Cardiac septum (tissue), 1 donor: ENCODE measurements at places on chromosomes 6 and 20. TPM values are rescaled to one million over a fixed set of nuclear protein-coding genes. Genes with fewer than 3 reads are reported as not detected.

GRCh38 chr20:22572491-22572890 lies 11.9 kb downstream of the FOXA2 start:
- no peak for DNase-seq

DNA sequence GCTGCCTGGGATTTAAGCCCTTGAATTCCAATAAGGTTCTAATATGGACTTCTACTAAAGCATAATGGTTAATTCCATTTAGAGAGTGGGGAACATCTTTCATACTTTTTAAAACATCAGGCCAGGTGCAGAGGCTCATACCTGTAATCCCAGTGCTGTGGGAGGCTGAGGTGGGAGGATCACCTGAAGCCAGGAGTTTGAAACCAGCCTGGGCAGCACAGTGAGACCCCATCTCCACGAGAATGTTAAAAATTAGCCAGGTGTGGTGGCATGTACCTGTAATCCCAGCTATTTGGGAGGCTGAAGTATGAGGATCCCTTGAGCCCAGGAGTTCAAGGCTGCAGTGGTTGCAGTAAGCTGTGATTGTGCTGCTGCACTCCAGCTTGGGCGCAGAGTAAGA lies 35.0 kb downstream of the E2F3 start:
- no peak for DNase-seq

DNA sequence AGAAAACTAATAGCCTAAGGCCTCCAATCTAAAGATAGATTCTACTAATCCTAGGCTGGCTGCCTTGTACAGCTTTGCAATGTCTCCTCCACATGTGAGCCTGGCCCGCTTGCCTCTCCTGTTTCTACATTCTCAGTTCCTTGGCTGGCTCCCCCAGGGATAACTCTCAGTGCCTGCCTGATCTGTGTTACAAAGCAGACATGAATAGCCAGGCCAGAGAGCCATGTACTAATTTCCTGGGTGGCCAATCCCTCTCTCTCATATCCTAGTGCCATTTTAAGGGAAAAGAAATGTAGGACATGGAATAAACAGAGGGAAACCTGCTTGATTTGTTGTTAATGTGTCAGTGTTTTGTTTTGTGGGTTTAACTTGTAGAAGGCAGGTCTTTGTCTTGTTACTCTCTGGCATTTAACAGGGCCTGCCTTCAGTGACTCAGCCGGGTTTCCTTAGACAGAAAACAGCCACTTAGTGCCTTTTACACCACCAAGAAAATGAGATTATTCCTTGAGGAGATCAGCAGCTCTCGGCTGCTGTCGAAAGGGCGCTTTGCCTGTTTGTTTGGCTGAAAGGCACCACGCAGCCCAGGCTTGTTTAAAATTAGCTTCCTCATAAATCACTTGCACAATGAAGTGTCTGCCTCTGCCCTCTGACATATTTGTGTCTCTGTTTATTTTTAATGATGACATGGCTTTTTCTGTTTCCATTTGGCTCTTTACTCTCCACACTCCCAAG lies 702.7 kb downstream of the MAFB start:
- DNase-seq: no peak

TBX18 gene
- total RNA-seq: 4.6 TPM
